Dermis lymphatic vessel endothelial cell (primary cell): ENCODE measurements at places on chromosomes 5 and 9. TPM values are rescaled to one million over a fixed set of nuclear protein-coding genes. Genes with fewer than 3 reads are reported as not detected.

Gene LRRC19
- not detected in 2 replicates for total RNA-seq

Gene BTNL3
- total RNA-seq, result under 0.01 TPM in 2 replicates

Gene LMBRD2
- total RNA-seq, result 8.0 and 8.5 TPM in 2 replicates

Gene DBH
- not detected in 2 replicates for total RNA-seq

Gene FAM120A
- 70.8 and 82.3 TPM in 2 replicates for total RNA-seq

Gene PKN3
- 5.8 and 8.5 TPM in 2 replicates for total RNA-seq

Gene TMEM215
- total RNA-seq, result not detected in 2 replicates

Gene IFNK
- not detected in 2 replicates for total RNA-seq

Gene GDA
- total RNA-seq, result 0.11 TPM in 1 of 2 replicates, not detected in the other

Gene ALDH1B1
- total RNA-seq, result 5.4 and 9.5 TPM in 2 replicates

Gene ENTPD2
- total RNA-seq, result not detected in 2 replicates

Gene PHF24
- under 0.01 TPM in 1 of 2 replicates, not detected in the other for total RNA-seq

Gene GZMA
- total RNA-seq, result 0.33 TPM in 1 of 2 replicates, not detected in the other

Gene EIF4E1B
- not detected in 2 replicates for total RNA-seq

Gene KDM4C
- total RNA-seq, result 21.3 and 21.8 TPM in 2 replicates

Gene ENTREP1
- total RNA-seq, result 7.6 and 8.0 TPM in 2 replicates

Gene GFI1B
- total RNA-seq, result under 0.01 TPM in 1 of 2 replicates, not detected in the other

Gene CARD9
- 0.09 and 0.43 TPM in 2 replicates for total RNA-seq

Gene ZNF618
- 6.7 and 7.8 TPM in 2 replicates for total RNA-seq

Gene MARCOL
- total RNA-seq, result not detected in 2 replicates

Gene PCDHA11
- total RNA-seq, result under 0.01 and 0.09 TPM in 2 replicates

Gene ERMP1
- 12.4 and 19.5 TPM in 2 replicates for total RNA-seq

Gene PAEP
- not detected in 2 replicates for total RNA-seq

Gene BHMT2
- total RNA-seq, result 0.86 and 2.7 TPM in 2 replicates

Gene IL9
- total RNA-seq, result not detected in 2 replicates

Gene BARHL1
- not detected in 2 replicates for total RNA-seq

Gene CARTPT
- total RNA-seq, result not detected in 2 replicates

Gene PDE4D
- total RNA-seq, result 40.9 and 41.7 TPM in 2 replicates
